ENCODE measurements at places on chromosomes 7 and 10.

DNA sequence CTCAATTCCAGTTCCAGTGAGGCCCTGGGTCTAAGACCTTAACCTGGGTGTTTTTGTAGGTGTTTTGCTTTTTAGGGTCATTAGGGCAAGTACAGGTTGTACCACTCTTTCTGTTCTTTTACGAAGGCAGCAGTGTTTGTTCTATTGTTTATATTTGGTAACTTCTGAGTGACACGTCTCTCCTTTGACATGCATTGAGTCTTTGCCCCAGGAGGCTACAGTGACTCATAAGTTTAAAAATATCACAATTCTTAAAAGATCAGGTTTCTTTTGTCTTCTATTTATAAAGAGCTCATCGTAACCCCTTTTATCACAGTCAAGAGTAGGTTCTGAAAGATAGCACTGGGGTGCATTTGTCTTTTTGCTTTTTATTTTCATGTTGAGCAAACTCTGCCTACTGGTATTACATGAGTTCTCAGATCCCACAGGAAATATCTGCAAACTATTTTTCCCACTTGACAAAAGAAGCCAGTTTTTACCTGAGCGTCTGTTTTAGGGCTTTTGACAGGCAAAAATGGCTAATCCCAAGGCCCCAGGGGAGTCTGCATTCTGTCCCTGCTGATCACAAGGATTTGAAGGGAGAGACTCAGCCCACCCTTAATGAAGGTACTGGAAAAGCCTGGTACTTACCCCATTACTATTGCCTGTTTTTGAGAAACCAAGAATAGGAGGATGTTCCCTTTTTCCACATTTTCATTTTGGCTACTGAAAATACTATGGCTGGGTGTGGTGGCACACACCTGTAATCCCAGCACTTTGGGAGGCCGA is 7.9 kb downstream of the NUDT13 start:
- DNase-seq, result no peak

DNA sequence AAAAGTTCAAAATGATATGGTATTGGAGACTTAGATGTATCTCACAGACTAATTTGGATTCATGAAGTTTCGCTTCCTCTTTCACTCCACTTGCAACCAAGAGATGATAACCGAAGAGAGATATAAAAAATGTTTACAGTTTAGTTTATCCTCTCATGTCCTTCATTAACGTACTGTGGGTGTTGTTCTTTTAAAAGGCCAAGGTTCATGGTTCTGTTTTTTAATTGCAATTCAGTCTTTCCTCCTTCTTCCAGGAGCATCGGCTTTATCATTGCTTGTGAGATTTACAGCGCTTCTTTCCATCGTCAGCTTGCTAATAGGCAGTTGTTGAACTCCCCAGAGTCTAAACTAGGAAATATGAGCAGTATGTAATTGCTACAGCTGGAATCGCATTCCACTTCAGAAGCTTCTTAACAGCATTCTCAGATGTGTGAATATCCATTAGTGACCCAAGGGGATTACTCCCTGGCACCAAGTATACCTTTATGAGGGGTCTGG is 75.9 kb upstream of the HGF start:
- no peak for DNase-seq

GRCh38 chr7:82319674-82320118 is 123.9 kb downstream of the CACNA2D1 start:
- DNase-seq, result no peak

DNA sequence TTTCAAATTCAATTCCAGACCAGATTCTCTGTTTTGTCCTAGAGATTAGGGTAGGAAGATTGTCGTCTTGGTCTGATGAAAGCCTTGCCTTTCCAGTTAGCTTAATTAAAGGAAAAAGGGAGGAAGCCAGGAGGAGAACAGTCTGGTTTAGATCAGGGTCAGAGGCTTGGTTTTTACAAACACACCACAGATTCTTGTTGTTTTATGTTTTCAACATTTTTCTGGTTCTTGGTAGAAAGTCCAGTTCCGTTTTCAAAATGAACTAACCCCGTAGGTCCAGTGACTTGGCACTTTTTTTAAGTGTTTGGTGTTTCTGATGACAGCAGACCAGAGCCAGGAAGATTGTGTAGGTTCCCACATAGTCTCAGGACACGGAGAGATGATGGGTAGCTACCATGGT is 167.1 kb upstream of the INHBA start:
- DNase-seq, result no peak

DNA sequence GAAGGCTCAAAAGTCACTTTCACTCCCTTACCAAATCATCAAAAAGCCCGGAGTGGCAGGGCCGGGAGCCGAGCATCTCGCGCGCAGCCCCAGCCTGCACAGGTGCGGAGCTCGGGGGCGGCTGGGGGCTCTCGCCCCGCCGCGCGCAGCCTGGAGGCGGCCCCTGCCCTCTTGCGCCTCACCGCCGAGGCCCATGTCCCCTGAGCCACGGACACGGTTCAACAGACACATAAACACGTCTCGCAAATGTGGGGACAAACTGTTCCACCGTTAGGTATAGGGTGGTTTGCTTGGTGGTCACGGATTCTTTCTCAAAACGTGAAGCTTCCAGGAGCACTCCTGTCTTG is 700 bp downstream of the GSAP start:
- peak; percentile 20 for DNase-seq

- no peak for DNase-seq
Observed at GRCh38 chr10:21334891-21335696, 190.4 kb downstream of the SKIDA1 start.

- DNase-seq, result no peak
Observed at GRCh38 chr10:35422228-35422627, 85.9 kb downstream of the CCNY start.

DNA sequence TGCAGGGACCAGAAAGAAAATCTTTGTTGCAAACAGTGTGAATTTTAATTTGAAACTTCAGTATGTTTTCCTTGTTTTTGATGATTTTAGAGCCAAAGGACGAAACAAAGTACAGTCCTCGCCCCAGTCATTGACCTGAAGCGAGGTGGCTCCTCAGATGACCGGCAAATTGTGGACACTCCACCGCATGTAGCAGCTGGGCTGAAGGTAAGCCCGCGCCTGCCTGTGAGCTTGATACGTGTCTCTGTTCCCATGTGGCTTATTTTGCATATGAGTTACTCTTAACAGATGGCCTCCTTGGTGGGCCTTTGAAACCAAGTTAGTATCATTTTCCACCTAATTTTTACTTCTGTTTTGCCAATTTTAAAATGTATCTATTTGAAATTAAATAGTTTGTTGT is 12.3 kb downstream of the RBM17 start:
- no peak for DNase-seq

- DNase-seq, result no peak
Observed at GRCh38 chr10:29120216-29120615, 168.7 kb upstream of the LYZL1 start.

- DNase-seq, result no peak
Observed at GRCh38 chr7:81598951-81599350, 170.9 kb downstream of the HGF start.

DNA sequence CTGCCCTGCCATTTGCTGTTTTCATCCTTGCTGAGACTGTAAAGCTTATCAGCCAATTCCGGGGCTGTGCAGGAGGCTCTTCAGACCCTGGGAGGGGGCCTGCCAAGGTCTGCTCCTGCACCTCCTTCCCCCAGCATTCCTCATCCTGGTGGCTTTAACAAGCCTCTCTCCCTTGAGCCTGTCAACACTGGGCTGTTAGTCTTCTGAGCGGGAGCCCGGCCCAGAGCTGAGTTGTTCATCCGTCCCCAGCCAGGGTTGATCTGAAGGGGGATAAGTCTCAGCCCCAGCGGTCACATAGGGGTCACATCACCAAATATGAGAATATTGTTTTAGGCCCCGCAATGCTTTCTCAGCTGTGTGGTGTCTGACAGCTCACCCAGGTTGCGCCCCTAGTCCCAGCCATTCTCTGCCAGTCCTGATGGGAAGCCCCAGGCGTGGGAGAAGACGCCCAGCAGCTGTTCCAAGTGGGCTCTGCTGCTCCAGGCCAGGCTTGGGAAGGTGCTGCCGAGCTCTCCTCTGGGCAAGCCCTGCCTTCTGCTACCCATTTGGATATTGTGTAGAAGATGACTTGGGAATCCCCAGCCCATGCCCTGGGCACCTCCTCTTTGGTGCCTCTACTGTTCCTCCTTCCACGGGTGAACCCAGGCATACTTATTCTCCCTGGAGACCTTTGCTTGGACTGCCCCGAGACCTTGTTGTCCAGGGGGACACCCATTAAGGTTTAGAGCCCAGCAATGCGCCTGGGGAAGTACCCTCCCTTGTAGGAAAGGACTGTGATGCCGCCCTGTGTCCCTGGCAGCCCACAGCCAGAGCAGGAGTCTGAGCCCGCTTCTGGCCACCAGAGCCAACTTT is 23.5 kb upstream of the TRIM8 start:
- no peak for DNase-seq

DNA sequence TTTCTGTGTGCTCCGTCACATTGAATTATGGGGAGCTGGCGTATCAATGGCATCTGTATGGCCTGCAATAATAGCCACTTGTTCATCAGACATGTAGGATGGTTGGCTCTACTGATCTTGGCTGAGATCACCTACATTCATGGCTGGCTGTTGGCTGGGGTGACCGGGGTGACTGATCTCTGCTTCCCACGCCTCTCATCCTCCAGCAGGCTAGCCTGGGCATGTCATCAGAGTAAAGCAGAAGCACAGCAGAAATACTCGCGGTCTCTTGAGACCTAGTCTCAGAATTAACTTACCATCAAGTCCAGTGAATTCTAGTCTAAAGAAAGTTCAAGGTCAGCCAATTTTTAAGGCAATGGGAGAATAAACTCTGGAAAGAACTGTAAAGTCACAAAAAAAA is 257.7 kb upstream of the GLI3 start:
- no peak for DNase-seq

- DNase-seq, result no peak
Observed at GRCh38 chr10:42150428-42151061, 487.8 kb downstream of the ZNF33B start.

DNA sequence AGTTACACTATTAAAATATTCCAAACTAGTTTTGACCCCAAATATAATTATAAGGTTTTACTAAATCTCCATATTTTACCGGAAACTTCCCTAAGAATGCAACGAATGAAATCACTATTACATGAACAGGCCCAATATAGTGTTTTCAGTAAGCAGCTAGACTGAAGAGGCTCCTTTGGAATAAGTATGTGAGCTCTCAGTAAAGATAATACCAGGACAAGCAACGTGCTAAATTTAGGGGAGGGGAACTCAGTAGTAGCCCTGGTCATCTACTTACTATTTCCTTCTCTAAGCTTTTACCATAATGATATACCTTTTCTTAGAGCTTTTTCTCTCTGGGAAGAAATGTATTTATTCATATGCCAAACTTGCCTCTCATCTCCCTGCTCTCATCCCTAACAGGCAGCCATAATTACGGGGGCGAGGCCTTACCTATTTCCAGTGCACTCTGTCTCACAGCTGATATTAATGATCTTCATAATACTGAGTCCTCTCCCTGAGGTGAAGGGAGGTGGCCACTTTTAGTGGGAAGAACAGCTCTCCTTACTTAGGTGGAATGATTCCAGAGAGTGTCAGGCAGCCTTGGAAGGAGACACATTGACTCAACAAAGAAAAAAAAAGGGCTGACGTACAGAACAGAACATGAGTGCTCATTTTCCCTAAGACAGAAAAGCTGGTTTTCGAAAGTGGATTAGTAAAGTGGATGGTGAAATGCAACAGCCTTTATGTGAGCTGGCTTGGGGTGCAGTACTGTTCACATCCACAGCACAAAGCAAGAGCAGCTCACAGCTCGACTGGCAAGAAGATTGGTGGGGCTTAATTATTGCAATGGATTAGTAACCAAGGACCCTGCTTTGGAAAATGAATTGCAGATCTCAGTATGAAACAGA is 165.4 kb downstream of the GLI3 start:
- DNase-seq, result no peak

DNA sequence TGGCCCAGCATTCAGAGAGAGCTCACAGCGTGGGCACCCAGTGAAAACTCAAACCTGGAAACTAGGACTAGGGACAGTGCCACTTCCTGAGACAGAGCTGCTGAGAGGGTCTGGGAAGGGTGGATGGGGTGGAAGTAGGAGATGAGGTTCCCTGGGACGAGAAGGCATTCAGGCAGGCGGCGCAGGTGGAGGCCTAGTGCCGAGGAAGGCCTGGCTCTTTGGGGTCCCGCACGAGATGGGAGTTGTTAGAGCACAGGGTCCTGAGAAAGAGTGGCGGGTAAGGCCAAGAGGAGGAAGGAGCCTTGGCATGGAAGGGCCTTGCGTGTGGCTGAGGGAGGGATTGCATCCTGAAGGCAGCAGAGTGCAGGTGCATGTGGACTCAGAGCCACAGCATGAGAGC is 129.8 kb upstream of the SH2B2 start:
- no peak for DNase-seq

GRCh38 chr7:132394283-132395198 is 181.7 kb downstream of the PLXNA4 start:
- DNase-seq, result peak; percentile 12

GRCh38 chr10:127298381-127298780 is 102.0 kb upstream of the INSYN2A start:
- no peak for DNase-seq

- no peak for DNase-seq
Observed at GRCh38 chr10:131949041-131949862, 32.5 kb downstream of the BNIP3 start.

GRCh38 chr7:77753173-77753572 is 45.1 kb downstream of the TMEM60 start:
- DNase-seq, result no peak

- DNase-seq, result no peak
Observed at GRCh38 chr10:71799112-71799511, 25.8 kb upstream of the VSIR start.

DNA sequence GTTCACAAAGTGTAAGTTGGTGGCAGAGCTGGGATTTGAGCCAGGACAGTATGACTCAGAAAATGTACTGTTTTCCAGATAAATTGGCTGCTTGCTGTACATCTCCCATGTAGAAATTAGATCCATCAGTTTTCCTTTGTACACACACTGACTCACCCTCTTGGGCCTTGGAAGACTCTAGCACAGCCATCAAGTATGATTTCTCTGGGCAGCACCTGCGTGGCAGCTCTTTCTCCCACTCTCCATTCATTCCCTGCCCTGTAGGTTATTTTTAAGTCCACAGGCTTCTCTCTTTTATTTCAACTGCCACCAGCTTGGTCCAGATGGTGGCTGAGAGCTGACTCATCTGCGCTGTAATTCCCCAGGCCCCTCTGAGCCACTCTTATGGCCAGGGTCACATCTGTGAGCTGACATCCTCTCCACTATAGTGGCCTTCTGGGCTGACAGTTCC is 28.3 kb upstream of the SDK1 start:
- no peak for DNase-seq

GRCh38 chr7:104933521-104933988 is 80.5 kb upstream of the KMT2E start:
- DNase-seq, result no peak
